Stimulated activated CD8-positive, alpha-beta memory T cell treated with anti-CD3 and anti-CD28 coated beads, Interleukin-4, amount 100 ng/mL, for 4 hours (primary cell): ENCODE measurements at places on chromosomes 5 and 9.

- DNase-seq: no peak
Observed at GRCh38 chr9:122315534-122315933, 50.9 kb downstream of the MRRF start.

DNA sequence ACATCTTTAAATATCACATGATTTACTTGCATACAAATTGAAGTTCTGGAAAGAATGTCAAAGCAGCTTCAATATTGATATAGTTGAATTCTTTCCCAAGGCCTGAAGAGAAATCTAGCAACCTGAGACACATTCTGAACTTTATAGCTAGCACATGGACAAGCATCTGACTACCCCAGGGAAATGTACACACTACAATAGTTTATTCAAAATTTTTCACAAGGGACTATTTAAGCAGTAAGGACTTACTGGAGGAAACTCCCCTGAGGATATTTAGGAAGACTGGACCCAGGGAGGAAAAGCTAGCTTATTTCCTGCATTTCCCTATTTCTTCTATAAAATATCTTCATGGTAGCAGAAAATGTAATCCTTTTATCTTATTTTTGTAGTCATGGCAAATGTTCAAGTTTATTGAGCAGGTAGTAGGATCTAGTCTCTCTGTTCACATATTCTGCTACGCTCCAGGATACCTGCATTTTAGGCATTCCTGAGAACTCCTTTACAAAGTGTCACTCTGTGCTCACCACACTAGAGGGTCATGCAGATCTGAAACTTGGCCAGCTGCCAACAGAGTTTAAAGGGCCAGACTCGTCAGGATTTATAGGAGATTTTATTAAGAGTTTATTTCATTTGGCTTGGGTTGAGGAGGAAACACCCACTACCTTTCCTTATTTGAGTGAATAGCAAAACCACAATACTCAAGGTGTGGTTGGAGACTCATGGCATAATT is 348.4 kb upstream of the FTMT start:
- DNase-seq: no peak

DNA sequence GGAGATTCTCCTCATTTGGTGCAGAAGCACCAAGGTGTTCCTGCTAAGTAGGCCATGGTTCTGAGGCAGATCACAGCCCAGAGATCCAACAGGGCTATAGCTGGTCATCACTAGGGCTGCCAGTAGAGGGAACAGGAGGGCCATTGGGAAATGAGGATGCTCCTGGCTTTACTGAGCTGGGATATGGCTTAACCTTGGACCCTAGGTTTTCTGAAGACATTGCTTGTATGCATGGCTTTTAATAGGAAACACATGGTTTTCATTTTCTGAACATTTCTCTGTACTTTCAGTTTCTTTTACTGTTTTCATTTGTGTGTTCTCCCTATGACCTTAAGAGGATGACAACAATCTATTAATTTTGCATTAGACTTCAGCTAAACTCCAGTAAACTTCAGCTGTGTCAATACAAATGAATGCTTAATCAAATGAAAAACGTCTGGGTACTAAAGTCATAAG is at the start of gene IFNW1:
Gene IFNW1, minus strand, starts transcription at position 406 of the 456 bp plus-strand sequence. Its CDS starts 262 bp downstream, at position 144.
- DNase-seq: no peak

DNA sequence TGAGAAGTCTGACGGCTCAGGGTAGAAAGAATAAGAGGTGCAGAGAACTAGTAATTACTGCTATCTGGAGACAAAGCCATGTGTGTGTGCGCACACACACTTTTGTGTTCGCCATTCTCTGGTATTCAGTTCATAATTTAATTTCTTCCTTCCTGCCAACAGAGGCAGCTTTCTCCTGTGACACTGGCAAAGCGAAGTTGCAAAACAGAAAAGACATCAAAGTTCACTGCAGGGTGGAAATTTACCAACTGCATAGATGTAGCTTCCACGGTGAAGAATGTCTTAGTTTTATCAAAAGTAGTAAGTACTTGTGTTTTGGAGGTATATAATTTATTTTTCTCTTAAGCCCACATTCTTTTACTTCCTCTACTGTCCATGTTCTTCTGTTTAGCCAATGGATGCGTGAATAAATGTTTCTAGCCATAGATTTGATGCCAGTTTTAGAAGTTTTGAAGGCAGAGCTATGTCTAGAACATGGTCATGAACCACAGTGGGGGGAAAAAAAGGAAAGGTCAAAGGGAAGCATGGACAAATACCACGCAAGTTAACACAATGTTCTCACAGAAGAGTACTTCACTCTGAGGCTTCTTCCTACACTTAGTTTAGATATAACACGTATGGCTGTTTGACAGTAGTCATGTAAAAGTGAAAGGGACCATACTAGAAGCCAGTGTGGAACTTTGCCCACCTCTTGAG is 536.5 kb upstream of the GRIA1 start:
- DNase-seq: no peak

GRCh38 chr9:122084026-122084675 is 9.0 kb downstream of the TTLL11 start:
- DNase-seq: no peak

DNA sequence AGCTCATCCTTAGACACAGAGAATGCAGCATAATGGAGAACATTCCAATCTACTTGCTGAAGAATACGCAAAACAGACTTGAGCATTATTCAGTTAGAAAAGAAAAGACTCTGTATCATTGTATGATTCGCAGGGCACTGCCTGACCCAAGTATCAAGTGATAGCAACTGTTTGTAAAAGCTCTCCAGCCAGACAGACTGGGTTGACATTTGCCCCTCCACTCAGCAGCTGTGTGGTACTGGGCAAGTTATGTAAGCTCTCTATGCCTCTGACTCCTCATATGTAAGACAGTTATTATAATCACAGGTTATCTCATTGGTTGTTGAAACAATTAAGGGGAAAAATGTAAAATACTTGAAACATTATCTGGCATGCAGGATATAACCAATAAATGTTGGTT is 505.0 kb downstream of the ELAVL2 start:
- DNase-seq: no peak

- DNase-seq: no peak
Observed at GRCh38 chr5:150511578-150512367, 3.8 kb downstream of the NDST1 start.

DNA sequence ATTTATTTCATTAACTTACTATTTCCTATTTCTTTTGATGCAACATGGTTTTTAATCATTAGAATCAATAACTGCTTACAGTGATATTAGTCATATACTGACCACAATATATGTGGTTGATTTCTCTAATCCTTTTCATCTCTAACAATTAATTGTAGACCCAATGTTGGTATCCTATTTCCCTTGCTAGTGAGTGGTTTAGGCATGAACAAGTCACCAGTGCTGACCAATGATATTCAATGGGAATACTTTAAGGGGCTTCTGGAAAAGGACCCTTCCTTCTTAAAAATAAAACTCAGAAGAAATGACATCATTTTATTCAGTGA is 672.4 kb upstream of the GRAMD2B start:
- DNase-seq: no peak

DNA sequence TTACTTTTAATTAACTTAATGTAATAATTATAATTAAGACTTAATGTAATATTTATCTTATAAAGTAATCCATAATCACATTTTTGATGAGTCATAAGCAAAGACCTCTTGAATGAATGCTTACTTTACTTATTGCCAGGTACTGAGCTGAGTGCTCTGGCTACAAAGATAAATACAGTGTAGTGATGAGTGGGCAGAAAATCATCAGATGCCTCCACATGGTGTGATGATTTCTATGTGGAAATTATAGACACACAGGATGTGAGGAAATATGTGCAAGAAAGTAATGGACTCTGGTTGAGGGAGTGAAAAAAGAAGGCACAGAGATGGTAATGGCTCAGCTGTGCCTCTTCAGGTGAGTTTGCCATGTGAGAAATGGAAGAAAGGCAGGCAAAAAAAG is 422.6 kb upstream of the CD180 start:
- DNase-seq: no peak

- DNase-seq: no peak
Observed at GRCh38 chr5:158423623-158424200, 564.8 kb upstream of the CLINT1 start.

DNA sequence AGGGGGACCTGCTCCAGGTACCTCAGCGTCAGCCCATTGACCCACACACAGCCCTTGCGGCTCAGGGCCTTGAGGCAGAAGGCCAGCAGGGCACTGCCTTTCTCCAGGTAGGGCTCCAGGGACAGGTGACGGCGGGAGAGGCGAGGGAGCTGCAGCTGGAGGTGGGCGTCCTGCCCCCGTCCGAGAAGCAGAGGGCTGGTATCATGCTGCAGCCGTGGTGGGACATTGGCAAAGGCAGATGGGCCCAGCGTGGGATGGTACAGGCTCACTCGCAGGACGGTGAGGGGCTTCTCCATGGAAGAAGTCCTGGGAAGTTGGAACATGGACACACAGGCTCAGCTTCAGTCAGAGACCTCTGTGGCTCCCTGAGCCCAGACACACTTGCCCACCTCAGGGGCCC is 2.5 kb upstream of the DCANP1 start:
- no peak for DNase-seq

DNA sequence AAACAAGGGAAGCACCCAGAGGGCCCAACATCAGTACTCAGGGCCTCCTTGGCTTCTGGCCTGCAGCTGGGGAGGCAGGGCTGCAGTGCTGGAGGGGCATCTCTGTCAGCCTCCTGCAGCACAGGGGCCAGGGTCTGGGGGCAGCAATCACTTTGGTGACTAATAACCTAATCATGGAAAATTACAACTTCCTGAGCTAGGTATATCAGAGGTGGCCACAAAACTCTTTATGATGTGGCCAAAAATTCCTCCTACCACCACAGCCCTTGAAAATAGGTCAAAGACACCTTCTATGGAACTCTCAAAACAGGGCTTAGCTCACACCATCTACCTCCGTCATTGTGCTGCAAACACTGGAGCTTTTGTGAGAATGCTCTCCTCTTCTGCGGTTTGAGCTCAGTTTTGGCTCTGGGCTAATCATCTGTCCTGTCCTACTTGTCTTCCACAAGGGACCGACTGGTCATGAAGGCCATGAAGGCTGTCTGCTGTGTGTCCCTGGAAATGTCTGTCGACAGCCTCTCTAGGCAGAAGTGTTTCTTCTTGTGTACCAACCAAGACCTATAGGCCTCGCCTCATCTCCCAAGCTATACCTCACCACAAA is 28.6 kb downstream of the CSF2 start:
- peak; percentile 38 for DNase-seq

DNA sequence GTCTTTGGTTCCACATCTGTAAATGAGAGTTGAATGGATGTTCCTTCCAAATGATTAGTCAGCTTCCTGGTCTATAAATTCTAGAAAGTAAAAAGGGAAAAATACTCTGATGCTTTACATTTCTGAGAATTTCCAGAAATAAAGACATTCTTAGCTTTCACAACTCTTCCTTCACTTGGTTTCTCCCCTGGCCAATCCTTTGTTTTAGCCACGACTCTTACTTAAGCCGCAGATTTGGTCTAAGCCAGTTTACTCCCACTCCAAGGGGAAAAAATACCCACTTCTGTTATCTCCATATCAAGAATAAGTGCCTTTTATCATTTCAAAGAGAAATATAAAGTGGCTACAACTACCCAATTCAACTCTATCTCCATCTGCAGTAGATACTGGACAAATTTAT is 29.7 kb downstream of the PWWP2A start:
- no peak for DNase-seq

DNA sequence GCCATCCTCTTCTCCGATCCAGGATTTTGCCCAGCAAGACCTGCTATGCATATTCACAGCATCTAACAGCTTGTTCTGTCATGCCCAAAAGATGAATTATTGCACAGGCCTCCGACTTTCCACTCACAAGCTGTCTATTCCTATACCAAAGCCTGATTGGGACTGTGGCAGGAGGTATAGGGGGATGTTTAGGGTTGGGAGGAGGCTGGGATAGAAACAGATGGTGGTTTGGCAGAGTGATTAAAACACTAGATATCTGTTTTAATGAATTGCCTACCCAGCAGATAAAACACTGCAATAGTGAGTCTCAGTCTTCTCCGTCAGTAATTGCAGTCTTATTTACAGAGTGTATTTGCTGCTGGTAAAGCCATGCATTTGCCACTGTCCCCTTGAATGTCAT is 215.3 kb downstream of the TLR4 start:
- no peak for DNase-seq

- DNase-seq: no peak
Observed at GRCh38 chr5:83026930-83027687, 50.1 kb downstream of the TMEM167A start.

DNA sequence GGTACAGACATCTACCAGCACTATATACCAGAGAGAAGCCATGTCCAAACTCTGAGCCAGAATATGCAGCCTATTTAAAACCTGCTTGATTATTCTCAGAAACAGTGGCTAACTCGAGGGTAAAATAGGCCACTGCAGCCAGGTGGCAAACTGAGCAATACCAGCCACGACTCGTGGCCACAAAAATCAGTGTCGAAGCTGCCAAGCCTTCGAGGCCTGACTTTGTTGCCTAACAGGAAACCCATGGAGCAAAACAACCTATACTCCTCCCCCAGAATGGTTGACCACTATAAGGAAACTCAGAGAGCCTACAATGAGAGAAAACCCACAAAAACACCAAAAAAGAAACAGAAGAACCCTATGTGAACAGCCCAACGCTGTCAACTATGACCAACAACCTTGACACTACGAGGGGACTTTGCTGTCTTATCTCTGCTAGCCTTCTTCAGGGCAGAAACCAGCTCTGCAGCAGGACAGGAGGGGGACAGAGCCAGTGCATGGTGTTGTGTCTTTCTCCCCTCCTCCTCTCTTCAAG is 133.8 kb downstream of the TMEM174 start:
- no peak for DNase-seq

GRCh38 chr9:126805554-126806262 is 868 bp downstream of the ZBTB43 start:
- peak; percentile 71 for DNase-seq

DNA sequence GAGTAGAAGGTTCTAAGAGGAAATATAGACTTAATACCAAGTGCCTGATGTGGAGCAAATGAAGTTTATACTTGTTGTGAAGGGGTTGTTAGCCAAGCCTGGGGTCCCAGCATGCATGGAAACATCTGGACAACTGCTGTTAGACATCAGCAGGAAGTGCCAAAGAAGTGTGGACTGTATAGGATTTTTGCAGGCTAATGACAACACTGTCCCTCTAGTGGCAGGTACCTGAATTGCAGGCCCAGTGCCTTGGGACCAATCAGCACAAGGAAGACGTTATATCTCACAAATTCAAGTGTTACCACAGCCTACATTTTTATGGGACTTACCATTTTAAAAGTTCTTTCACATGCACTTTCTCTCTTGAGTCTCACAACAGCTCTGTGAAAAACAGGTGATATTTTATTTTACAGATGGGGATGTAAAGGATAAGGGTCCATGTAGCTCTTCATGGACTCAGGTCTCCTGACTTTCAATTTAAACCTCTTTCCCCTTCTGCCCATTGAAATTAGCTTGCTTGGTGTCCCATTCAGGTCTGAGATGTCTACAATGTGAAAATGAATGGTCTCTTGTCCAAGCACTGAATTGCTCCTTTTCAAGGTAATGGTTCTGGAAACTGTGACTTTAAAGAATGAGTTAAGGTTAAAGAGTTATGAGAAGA is 89.0 kb upstream of the MAP1B start:
- DNase-seq: peak; percentile 42
